ENCODE measurements at places on chromosomes 2 and 18.

DNA sequence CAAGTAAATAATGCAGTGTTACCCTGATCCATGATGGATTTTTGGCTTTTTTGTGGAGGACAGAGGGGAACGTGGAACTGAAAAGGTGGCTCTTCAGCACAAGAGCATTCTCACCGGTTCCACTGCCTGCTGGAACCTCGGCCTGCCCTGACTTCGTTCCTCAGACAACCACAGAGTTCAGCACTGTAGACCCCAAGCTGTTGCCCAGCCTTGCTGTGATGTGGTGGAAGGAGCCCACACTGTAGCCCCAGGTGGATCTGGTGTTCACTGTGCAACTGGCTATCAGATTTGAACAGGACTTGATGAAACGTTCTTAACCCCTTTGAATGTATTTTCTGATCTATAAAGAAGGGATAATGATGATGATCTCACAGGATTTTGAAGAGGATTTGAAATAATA is 293.5 kb downstream of the TRIB2 start:
- DNase-seq: no peak

- DNase-seq: no peak
Observed at GRCh38 chr2:5472673-5473072, 219.5 kb upstream of the SOX11 start.

DNA sequence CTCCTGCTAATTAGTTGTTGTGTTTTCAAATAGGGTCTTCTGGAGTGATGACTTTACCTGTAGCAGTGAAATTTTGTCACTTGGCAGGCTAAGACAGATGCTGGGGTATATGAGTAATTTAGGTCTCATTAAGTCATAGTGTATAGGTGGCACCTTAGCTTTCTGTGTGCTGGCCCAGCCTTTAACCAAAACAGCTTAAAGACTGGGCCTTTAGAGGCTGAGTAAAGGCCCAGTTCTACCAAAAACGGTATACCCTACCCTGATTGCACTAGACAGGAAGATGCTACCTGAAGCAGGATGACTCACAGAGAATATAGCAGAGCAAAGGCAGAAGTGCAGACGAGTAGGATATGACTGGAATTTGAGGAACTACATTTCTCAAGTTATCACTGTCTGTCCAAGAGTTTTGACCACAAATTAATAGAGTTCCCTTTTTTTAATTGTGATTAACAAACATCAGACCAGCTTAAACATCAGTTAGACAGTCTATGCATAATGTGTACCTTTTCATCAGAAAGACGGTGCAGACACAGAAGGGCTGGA is 337.9 kb upstream of the SALL3 start:
- no peak for DNase-seq

GRCh38 chr2:9548506-9548905 is 7.1 kb downstream of the ADAM17 start:
- no peak for DNase-seq

- no peak for DNase-seq
Observed at GRCh38 chr2:176291335-176291734, 22.1 kb downstream of the MTX2 start.

DNA sequence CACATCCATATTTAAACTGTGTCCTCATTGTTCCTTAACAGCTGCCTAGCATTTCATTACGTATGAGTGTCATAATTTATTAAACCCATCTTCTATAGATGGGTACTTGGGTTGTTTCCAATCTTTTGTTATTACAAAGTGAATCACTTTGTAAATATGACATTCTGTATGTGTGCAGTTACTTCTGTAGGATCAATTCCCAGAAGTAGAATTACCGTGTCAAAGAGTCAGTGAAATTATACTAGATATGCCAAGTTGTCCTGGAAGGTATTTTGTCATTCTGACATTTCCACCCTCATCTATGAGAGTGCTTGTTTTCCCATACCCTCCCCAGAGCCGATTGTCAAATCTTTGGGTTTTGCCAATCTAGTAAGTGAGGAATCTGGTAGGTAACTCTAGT is 194.5 kb upstream of the APCDD1 start:
- DNase-seq: no peak

- no peak for DNase-seq
Observed at GRCh38 chr2:17912266-17912691, 33.8 kb downstream of the KCNS3 start.

DNA sequence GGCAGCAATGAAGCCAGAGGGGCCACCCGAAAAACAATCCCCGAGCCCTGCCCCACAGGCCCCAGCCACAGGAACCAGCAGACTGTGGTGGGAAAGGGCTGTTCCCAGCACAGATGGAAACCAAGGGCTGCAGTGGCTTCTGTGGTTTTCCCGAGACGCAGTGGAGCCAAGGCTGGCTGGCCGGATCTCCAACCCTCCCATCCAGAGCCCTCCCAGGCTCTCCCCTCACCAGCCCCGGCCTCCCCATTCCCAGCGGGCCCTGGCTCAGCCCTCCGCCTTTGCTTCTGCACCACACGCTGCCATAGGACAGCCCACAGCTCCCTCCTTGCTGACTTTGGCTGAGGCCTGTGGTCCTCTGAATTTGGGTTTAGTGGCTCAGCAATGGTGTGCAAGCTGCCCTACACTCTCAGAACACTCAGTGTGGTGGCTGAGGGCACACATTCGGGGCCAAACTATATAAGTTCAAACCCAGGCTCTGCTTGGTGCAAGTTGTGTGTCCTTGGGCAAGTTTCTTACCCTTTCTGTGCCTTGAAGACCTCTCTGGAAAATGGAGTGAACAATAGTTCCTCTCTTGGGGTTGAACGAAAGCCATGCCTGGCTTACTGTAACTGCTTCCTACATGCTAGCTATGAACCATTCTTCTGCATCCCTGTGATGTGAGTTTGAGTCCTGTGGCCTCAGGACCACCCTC is 200.1 kb downstream of the SMAD7 start:
- DNase-seq: no peak

GRCh38 chr2:241359481-241360045 is 3.5 kb downstream of the FARP2 start:
- no peak for DNase-seq

- peak; percentile 43 for DNase-seq
Observed at GRCh38 chr2:88739985-88740600, 48.6 kb downstream of the RPIA start.

DNA sequence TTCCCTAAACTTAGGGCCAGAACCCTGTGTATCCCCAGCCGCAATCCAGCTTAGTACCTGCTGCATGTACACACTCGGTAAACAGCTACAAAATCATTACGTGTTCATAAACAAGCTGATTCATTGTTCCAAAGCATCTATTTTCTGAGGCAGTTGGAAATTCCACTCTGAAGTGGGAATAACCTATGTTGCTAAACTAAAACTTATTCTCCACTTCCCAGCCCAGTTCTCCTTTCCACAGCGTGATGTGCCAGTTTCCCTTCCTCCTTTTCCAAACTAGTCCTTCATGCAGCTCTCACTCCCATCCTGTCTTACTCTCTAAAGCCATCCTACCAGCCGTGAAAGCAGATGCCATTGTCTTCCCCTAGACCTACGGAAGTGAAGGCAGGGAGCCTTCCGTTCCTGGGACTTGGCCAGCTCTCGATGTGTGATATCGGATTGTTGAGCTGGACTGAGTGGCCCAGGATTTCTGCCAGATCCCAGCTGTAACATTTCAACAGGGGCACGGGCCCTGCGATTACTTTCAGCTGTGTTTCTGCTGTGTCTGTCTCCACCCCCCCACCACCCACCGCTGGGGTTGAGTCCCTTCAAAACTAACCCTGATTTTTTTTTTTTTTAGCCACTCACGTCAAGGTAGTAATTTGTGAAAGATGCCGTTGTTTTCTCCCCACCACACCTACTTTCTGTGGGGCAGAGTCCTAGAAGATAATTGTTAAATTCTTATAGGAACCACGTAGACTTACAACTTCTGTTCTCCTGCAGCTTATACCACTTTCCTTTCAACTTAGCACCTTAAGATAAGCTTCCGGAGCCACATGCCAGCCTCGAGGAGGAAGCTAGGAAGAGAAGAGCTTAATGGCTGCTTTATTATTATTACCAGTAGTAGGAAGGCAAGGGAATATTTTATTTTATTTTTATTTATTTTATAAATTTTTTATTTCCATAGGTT is 100.9 kb downstream of the CRIM1 start:
- DNase-seq: no peak

Data from hippocampal formation (tissue), 2 donors.